A549 treated with DMSO at 1 μM for 4 hours (cell line): ENCODE measurements at places on chromosomes 13 and 19. TPM values are rescaled to one million over a fixed set of nuclear protein-coding genes. Genes with fewer than 3 reads are reported as not detected.

The FAAP24 gene
- 12.4 to 18.2 TPM (median 17.4 TPM) in 5 replicates for total RNA-seq

The RGS9BP gene
- 0.21 to 0.50 TPM (median 0.32 TPM) in 5 replicates for total RNA-seq

The PEAK3 gene
- not detected in 5 replicates for total RNA-seq

The MBD3L3 gene
- total RNA-seq, result not detected in 5 replicates

The CACNG7 gene
- 7.6 to 11.6 TPM (median 9.0 TPM) in 5 replicates for total RNA-seq

The ZNF91 gene
- total RNA-seq, result 0.16 to 0.58 TPM (median 0.21 TPM) in 5 replicates

The ZNF90 gene
- not detected in 5 replicates for total RNA-seq

The LILRA6 gene
- total RNA-seq, result not detected in 5 replicates

The PABPC3 gene
- total RNA-seq, result 0.16 to 0.20 TPM (median 0.19 TPM) in 5 replicates

The ZFP14 gene
- total RNA-seq, result 1.9 to 2.6 TPM (median 2.2 TPM) in 5 replicates

The KMT2B gene
- total RNA-seq, result 47.8 to 63.3 TPM (median 58.5 TPM) in 5 replicates

The SERTAD1 gene
- total RNA-seq, result 28.4 to 43.3 TPM (median 31.7 TPM) in 5 replicates

The BTBD2 gene
- total RNA-seq, result 31.4 to 48.8 TPM (median 37.4 TPM) in 5 replicates

The CELF5 gene
- 0.45 to 0.75 TPM (median 0.56 TPM) in 5 replicates for total RNA-seq

The CNFN gene
- total RNA-seq, result 39.4 to 46.7 TPM (median 41.5 TPM) in 5 replicates

The ZNF497 gene
- 0.80 to 1.7 TPM (median 1.5 TPM) in 5 replicates for total RNA-seq

The LPAR2 gene
- total RNA-seq, result 2.7 to 4.9 TPM (median 4.1 TPM) in 5 replicates

The METTL21C gene
- not detected in 5 replicates for total RNA-seq

The LRP3 gene
- 36.5 to 60.5 TPM (median 53.6 TPM) in 5 replicates for total RNA-seq

The CRX gene
- total RNA-seq, result not detected in 5 replicates

The GAS6 gene
- total RNA-seq, result 6.4 to 8.0 TPM (median 7.2 TPM) in 5 replicates

The CEACAM21 gene
- total RNA-seq, result not detected in 5 replicates

The PRSS57 gene
- 0.09 to 0.31 TPM (median 0.12 TPM) in 4 of 5 replicates, not detected in the other for total RNA-seq

The PRPF31 gene
- total RNA-seq, result 109 to 123 TPM (median 115 TPM) in 5 replicates

The TYROBP gene
- 0.31 TPM in 1 of 5 replicates, not detected in the others for total RNA-seq

The CYP2B6 gene
- total RNA-seq, result 0.05 to 0.07 TPM in 2 of 5 replicates, not detected in the others

The HSPB6 gene
- 0.16 to 0.34 TPM (median 0.20 TPM) in 5 replicates for total RNA-seq

The PSG1 gene
- 0.21 to 0.52 TPM (median 0.33 TPM) in 5 replicates for total RNA-seq

The CKM gene
- total RNA-seq, result 0.11 TPM in 1 of 5 replicates, not detected in the others

The GPR12 gene
- total RNA-seq, result not detected in 5 replicates

The CYSLTR2 gene
- not detected in 5 replicates for total RNA-seq

The HCST gene
- 0.25 to 0.75 TPM (median 0.60 TPM) in 3 of 5 replicates, not detected in the others for total RNA-seq

The COMMD6 gene
- total RNA-seq, result 133 to 161 TPM (median 152 TPM) in 5 replicates

The GNA15 gene
- 0.08 to 0.11 TPM (median 0.09 TPM) in 4 of 5 replicates, not detected in the other for total RNA-seq

The COL5A3 gene
- total RNA-seq, result 4.1 to 5.4 TPM (median 4.2 TPM) in 5 replicates

The ZSCAN5B gene
- total RNA-seq, result 0.09 TPM in 1 of 5 replicates, not detected in the others

The NLRP8 gene
- not detected in 5 replicates for total RNA-seq

The SULT2B1 gene
- total RNA-seq, result 14.7 to 18.6 TPM (median 15.6 TPM) in 5 replicates

The MEGF8 gene
- 22.2 to 27.3 TPM (median 24.3 TPM) in 5 replicates for total RNA-seq

The IFNL1 gene
- total RNA-seq, result 0.15 to 0.28 TPM (median 0.27 TPM) in 3 of 5 replicates, not detected in the others

The DPF1 gene
- total RNA-seq, result 3.7 to 4.9 TPM (median 4.7 TPM) in 5 replicates
